ENCODE measurements at places on chromosomes 4 and X. TPM values are rescaled to one million over a fixed set of nuclear protein-coding genes. Genes with fewer than 3 reads are reported as not detected.

The TEX11 gene
- not detected for total RNA-seq

The SORBS2 gene
- total RNA-seq = 27.5 TPM

The CSAG1 gene
- not detected for total RNA-seq

The SHROOM4 gene
- 27.8 TPM for total RNA-seq

The CORIN gene
- 1.9 TPM for total RNA-seq

The WWC2 gene
- total RNA-seq = 39.5 TPM

The ZAR1 gene
- total RNA-seq = not detected

The EBP gene
- total RNA-seq = 86.6 TPM

The PLXNB3 gene
- total RNA-seq = 5.5 TPM

The SH3BP2 gene
- 32.8 TPM for total RNA-seq

The ARHGAP6 gene
- total RNA-seq = 0.47 TPM

The LUZP4 gene
- not detected for total RNA-seq

The USP51 gene
- total RNA-seq = 0.75 TPM

The CCDC160 gene
- not detected for total RNA-seq

The UCP1 gene
- not detected for total RNA-seq

The CYBB gene
- not detected for total RNA-seq

The PF4V1 gene
- not detected for total RNA-seq

The GRID2 gene
- total RNA-seq = not detected

The SPANXA2 gene
- total RNA-seq = not detected
